D721Med (cell line): ENCODE measurements at places on chromosomes 6 and 20.

DNA sequence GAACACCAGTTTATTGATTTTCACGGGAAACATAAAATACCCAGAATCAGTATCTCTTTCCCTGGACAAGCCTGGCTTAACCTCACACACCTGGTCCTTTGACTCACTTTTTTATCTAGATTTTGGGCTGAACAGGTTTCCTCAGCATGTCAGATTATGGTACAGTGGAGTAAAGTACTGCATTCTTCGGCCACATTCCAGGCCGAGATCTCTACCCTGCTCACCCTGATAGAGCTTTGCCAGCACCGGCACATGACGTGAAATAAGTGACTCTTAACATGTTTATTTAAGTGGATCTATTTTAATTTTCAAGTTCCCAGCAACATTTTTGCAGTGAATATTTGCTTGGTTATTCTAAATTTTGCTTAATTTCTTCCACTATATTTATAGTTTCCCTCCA, 79.0 kb upstream of the POPDC3 start:
- no peak for DNase-seq

GRCh38 chr6:144471986-144472385, 186.9 kb downstream of the UTRN start:
- no peak for DNase-seq

GRCh38 chr20:10954137-10954840, 280.5 kb upstream of the JAG1 start:
- DNase-seq, result no peak

GRCh38 chr6:124520514-124520913, 441.7 kb upstream of the RNF217 start:
- no peak for DNase-seq

DNA sequence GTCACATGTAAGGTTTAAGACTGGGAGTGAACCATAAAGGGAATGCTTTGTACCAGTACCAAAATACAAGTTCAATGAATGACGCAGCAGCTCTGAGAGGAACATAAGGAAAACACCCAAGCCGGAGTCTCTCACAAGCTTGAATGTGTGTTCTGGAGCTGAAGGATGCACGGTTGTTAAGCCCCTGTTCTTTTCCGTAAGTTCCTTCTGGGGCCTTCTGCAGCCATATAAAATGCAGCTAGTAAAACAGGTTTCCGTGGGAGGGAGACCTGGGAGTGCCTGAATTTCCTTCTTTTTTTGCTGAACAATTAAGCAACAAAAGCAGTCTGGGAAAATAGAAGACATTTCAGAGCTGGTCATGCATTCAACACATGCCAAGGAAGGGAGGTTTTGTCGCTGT, 73.2 kb upstream of the JAG1 start:
- DNase-seq, result no peak

- DNase-seq, result no peak
Observed at GRCh38 chr6:17193106-17193775, 87.9 kb upstream of the RBM24 start.

DNA sequence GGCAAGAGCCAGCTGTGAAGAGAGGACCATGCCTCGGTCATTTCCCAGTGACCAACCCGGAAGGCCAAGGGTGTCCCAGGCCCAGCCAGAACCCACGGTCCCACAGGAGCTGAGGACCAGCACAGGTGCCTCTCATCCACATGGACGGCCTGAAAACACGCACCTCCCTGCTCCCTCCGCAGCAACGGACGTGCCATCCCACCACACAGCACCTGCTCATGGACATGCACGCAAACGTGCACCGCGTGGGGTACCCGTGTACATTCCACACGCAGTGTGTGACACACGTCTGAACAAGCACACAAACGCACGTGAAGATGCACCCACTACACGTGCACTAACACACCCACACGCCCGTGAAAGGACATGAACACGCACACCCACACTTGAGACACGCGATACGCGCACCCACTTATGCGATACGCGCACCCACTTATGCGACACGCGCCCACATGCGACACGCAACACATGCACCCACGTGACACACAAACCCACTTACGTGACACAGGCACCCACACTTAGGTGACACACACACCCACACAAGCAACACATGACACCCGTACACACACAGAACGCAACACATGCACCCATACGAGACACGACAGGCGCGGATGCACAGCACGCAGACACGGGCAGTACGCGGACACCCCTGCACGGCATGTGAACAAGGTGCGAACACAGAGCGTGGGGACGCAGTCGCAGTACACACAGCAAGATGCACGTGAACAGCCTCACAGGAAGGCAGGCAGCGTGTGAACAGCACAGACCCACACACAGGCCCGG, 30.1 kb downstream of the LAMA5 start:
- no peak for DNase-seq

DNA sequence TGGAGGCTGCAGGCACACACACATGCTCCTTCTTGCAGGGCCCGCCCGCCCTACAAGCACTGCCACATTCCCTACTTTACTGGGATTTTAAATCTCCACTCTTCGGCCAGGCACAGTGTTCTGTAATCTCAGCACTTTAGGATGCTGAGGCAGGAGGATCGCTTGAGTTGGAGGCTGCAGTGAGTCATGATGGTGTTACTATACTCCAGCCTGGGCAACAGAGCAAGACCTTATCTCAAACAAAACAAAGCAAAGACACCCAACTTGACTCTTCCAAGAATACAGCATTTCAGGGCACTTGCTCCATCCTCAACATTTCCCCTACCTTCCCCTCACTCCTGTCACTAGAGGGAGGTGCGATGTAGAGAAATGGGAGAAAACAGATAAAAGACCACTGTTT, 194.0 kb downstream of the MYLK4 start:
- no peak for DNase-seq

DNA sequence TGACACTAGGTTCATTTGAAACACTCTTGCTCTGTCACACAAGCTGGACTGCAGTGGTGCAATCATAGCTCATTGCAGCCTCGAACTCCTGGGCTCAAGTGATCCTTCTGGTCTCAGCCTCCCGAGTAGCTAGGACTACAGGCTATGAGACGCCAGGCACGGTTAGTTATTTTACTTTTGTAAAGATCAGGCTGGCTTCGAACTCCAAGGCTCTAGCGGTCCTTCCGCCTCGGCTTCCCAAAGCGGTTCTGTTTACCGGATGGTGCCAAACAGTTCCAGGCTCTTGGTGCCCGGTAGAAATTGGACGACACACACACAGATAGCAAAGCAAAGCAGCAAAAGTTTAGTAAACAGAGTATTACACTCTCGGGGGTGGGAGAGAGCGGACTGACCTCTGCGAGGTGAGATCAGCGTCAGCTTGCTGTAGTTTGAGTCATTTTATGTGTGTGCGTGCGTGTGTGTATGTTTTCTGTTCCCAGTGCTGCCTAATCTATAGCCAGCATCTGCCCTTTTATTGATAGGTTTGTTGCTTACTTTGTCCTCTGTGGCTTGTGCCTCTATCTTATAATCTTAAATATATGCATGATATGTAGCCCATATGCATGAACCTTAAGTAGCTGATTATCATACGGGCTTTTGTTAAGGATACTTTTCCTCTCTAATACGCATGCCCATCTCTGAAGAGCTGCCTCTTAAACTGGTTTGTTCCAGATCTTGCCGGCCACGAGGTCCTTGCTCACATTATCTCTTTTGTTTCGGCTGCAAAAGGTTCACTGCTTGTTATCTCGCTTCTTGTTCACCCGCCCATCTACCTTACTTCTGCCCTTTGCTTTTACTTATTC, 75.2 kb downstream of the OR2B2 start:
- no peak for DNase-seq

- DNase-seq, result no peak
Observed at GRCh38 chr6:41642090-41642959, 4.1 kb downstream of the MDFI start.

DNA sequence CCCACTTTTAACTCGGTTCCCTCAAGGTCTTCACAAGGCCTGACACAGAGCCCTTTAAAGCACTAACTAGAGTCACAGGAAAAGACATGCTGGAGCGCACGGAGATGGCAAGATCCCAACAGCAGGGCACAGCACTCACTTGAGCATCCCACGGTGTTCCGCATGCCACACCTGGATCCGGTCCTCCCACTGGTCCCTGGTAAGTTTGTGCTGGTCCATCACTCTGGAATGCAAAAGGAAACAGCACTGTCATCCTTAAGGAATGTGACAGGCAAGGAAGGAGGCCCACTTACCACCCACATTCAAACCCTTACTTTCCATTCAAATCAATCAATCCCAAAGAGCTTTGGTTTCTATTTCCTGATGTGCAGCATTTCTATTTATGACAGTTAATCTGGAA, 34.7 kb downstream of the EZR start:
- no peak for DNase-seq

- DNase-seq, result no peak
Observed at GRCh38 chr20:63696306-63696627, 185 bp upstream of the TNFRSF6B start.

DNA sequence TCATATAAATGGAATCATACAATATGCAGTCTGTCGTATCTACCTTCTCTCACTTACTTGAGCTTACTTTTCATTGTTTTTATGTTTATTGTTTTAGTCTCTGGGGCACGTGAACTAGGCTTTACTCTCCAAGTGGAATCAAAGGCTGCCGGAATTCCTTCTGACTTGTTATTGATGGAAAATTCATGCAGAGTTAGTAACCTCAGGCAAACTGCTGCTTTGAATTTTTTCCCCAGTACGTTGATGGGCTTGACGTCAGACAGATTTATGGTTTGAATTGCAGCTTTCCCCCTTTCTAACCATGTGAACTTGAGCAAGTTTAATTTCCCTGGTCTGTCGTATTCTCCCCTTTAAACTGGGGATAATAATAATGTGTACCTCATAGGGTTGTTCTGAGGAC, 68.6 kb downstream of the ZDHHC14 start:
- no peak for DNase-seq

GRCh38 chr6:127288705-127289104, 22.0 kb downstream of the RNF146 start:
- DNase-seq, result no peak

GRCh38 chr6:107866606-107867301, 42.6 kb upstream of the SCML4 start:
- DNase-seq, result no peak

DNA sequence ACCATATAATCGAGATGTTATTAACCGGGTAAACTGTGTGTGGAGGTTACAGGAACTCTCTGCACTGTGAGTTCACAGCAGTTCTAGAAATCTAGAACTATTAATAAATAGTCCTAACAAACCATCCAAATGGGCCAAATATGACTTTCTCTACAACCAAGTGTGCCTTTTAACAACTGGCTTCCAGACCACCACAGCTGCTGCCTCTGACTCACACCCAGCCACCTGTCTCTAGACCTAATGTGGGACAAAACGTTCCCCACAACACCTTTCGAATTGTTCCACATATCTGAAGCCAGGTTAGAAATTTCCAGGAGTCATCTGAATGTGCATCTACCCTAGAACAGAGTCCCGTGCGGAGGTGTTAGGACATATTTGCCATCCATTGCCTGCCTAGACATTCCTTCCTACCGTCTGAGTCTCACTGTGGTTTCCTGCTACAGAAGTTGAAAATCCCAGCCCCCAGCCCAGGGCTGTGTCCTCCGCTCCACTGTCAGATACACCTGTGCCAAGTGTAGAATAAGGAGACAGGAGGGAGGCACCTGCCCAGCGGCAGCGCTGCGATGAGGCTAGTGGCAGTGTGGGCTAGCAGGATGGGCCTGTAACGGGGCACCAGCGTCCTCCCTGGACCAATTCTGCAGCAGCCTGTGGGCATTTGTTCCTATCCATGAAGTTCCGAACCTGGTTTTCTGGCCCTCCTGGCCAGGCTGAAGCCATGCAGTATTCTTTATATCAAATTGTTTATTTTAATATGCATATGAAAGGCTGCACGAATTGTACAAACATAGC, 28.5 kb upstream of the MAP3K4 start:
- DNase-seq, result no peak

DNA sequence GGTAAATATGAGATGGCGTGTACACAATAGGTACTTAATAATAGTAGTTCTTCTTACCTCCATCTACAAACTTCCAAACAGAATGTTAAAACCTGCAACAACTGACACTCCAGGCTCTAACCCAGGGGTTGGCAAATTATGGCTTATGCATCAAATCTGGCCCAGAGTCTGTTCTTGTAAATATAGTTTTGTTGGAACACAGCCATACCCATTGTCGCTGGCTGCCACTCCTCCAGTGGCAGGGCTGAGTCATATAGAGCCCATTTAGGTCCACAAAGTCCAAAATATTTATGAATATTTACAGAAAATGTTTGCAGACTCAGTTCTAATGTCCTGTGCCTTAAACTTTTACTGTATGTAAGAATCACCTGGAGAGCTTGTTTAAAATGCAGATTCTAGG, 69.9 kb upstream of the BTBD3 start:
- DNase-seq, result no peak

DNA sequence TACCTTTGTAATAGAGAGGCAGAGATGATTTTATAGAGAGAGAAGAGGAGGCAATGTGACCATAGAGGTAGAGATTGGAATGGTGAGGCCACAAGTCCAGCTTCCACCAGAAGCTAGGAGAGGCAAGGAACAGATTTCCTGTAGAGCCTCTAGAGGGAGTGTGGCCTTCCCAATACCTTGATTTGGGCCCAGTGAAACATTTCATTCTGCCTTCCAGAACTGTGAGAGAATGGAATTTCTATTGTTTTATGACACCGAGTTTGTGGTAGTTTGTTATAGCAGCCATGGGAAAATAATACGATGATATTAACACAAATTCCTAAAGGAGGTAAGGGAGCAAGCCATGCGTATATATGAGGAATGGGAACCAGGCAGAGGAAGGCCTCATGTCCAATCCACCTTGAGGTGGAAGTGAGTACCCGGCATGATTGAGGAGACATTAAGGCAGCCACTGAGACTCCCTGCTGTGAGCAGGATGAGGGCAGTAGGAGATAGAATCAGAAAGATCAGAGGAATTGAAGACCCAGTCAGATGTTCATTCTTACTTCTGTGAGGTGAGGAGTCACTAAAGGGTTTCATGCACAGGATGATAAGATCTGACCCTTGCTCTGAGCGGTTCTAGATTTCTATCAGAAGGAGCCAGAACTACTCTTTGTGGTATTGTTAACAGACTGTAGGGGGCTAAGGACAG, 636.3 kb upstream of the IMPG1 start:
- DNase-seq, result no peak
